Naive thymus-derived CD4-positive, alpha-beta T cell (primary cell): ENCODE measurements at places on chromosomes 7 and 10. TPM values are rescaled to one million over a fixed set of nuclear protein-coding genes. Genes with fewer than 3 reads are reported as not detected.

NDUFB8 gene
- total RNA-seq, result 142 TPM

IQCE gene
- total RNA-seq, result 10.4 and 12.5 TPM in 2 replicates

OR2F2 gene
- not detected in 2 replicates for total RNA-seq

DNA sequence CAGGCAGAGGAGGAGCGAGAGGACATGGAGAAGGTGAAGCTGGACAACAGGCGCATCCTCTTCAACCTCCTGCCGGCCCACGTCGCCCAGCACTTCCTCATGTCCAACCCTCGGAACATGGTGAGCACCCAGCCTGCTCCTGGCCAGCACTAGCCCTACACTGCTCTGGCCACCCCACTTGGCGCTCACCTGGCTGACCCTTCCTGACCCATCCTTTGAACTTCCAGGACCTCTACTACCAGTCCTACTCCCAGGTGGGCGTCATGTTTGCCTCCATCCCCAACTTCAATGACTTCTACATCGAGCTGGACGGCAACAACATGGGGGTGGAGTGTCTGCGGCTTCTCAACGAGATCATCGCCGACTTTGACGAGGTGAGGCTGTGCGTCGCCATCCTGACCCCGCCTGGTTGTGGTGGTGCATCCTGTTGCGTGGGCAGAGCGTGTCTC, 129.2 kb downstream of the ADCY1 start:
- DNase-seq, result no peak
- no peak overlapping the region for H3K27ac ChIP-seq

GRCh38 chr7:19101909-19102308, 15.5 kb downstream of the TWIST1 start:
- no peaks in the 10 kb centered on the region for H3K4me1 ChIP-seq
- no peak overlapping the region for H3K27ac ChIP-seq
- no peaks in the 10 kb centered on the region for H3K36me3 ChIP-seq

GRCh38 chr10:52019077-52019555, 295.0 kb upstream of the DKK1 start:
- no peak overlapping the region for H3K27ac ChIP-seq
- no peak overlapping the region for H3K4me3 ChIP-seq
- H3K27me3 ChIP-seq, result no peaks in the 10 kb centered on the region
- no peak for DNase-seq

- H3K27ac ChIP-seq, result no peak overlapping the region
- H3K4me1 ChIP-seq, result no peaks in the 10 kb centered on the region
- no peak for DNase-seq
- H3K36me3 ChIP-seq, result no peaks in the 10 kb centered on the region
- H3K27me3 ChIP-seq, result no peaks in the 10 kb centered on the region
- H3K4me3 ChIP-seq, result no peak overlapping the region
Observed at GRCh38 chr10:71265201-71265575, 52.8 kb downstream of the UNC5B start.

- no peaks in the 10 kb centered on the region for H3K27me3 ChIP-seq
- no peak for DNase-seq
- no peaks in the 10 kb centered on the region for H3K4me1 ChIP-seq
- no peak overlapping the region for H3K4me3 ChIP-seq
- no peak overlapping the region for H3K27ac ChIP-seq
Observed at GRCh38 chr7:82593780-82594179, 150.2 kb upstream of the CACNA2D1 start.

DNA sequence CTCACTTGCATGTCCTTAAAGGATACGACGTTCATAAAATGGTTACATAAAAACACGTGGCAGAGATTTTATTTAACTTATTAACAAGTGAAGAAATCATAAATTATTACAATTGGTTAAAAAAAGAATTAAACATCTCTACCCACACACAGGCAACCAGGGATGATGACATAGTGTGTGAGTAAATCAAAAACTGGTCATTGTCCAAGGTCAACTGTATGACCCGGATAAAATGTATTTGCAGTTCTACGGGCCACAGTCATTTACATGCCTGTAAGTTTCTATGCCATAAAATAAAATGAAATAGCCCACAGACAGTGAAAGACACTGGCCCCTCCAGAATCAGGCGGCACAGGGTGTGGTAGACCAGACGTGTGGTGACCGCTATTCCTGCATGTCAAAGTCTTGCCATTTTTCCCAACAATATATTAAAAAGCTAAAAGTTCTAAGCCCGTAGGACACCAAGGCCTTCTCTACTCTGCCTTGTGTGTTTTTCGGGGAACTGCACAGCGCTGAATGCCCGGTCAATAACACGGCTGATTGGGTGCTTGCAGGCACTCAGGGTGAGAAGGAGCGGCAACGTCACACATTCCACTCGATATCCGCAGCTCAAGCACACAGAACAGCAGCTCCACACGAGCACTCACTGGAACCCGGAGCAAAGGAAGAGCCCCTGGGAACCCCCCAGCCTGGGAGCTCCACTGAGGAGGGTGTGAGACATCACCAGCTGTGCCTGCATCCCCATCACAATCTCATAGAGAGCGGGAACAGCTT, 143.3 kb upstream of the PPP2R2D start:
- no peak overlapping the region for H3K27ac ChIP-seq
- DNase-seq, result no peak
- no peak overlapping the region for H3K4me3 ChIP-seq
- H3K36me3 ChIP-seq, result no peaks in the 10 kb centered on the region

DNA sequence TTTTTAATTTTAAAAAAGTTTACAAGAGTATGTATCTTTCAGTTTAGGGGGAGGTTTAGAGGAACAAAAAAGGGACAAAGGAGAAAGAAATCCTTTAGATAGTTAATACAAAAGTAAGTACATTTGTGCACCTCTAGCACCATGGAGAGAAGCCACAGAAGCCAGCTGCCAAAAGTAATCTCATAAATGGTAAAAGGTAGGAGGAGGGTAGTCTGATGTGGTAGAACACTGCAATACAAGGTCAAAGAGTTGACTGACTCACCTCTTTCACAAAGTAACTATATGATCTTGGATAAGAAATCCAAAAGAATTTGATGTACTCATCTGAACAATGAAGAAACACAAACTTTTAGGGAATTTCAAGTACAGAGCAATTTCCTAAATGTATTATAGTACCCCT, 68.1 kb downstream of the CNOT4 start:
- no peak for DNase-seq
- no peaks in the 10 kb centered on the region for H3K4me1 ChIP-seq
- no peak overlapping the region for H3K27ac ChIP-seq
- no peaks in the 10 kb centered on the region for H3K36me3 ChIP-seq
- no peaks in the 10 kb centered on the region for H3K27me3 ChIP-seq
- no peak overlapping the region for H3K4me3 ChIP-seq
